ENCODE measurements at places on chromosomes 11 and 22.

- DNase-seq = no peak
Observed at GRCh38 chr11:108568195-108568858, 25.2 kb downstream of the EXPH5 start.

DNA sequence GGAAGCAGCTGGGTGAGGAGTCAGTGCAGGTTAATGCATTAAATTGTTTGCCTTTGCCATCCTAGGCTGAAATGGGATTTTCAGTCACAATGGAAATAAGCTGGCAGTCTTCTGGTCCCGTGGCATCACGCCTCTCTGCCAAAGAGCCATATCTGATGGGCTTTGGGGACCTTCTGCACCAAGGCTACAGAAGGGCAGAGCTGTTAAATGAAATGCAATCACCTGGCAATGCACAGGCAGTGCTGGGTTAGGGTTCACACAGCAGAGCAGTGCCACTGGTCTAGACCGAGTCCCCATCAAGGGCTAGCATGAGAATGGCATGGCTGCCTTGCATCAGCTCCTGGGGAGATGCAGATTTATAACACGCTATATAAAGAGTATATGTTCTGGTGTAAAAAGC lies 749.2 kb downstream of the NTM start:
- DNase-seq = no peak

DNA sequence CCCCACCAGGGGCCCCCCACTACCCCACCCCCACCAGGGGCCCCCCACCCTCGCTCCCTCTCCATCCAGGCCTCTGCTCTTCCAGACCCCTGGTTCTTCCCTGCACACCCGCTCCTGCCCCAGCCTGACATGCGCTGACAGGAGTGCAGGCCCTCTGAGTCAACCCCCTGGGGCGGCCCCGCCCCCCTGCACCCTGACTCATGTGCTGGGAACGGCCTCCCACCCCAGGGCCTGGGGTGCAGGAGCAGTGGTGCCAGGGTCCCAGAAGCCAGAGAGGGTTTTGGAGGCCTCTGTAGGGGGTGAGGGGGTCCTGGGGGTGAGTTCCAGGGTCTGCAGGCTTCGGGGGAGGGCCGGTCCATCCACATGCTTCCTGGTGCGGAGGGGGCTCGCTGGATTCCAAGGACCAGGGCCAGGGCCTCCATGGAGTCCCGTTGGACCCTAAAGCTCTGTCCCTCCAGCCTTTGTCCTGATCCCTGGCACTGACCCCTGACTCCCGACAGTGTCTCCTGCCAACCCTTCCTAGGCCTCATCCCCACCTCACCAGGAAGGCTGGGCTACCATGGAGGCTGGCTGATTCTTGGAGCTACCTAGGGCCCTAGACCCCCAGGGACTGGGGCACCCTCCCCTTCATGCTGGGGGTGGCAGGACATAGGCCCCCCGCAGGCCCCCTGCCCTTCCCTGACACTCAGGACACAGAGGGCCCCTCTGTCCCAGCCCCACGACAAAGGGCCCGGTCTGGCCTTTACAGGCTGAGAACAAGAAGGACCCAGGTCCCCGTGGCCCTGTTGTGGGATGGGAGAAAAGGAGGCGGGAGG lies 583 bp upstream of the PKP3 start:
- DNase-seq = no peak

GRCh38 chr11:110430267-110431050 lies 711 bp downstream of the FDX1 start:
- no peak for DNase-seq

- DNase-seq = no peak
Observed at GRCh38 chr22:28019360-28019759, 100.3 kb upstream of the PITPNB start.

- DNase-seq = no peak
Observed at GRCh38 chr11:10454878-10455631, at the start of gene AMPD3. AMPD3 (plus strand) TSS chr11:10455264; CDS start chr11:10461520, 6,256 bp downstream.

DNA sequence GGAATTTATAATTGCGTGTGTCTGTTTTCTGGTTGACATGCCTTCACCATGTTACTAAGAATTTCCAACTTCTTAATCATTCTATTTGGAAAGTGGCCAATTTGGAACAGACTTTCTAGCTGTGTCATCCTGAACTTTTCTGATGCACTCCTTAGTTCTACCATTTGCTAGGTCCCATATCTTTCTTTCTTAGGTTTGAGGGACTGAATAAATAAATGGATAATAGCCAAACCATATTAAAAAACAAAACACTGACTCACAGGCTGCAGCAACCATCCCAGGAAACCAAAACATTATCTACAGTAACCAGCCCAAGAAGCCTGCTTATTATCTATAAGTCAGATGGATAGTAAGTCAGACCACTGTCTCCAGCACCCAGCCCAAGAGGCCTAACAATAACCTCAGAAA lies 57.5 kb upstream of the PLET1 start:
- no peak for DNase-seq

Measured in stimulated activated CD8-positive, alpha-beta memory T cell treated with anti-CD3 and anti-CD28 coated beads, Interleukin-15, amount 100 ng/mL, for 24 hours (primary cell).